ENCODE measurements at places on chromosomes 16 and 17.

- no peak for DNase-seq
These were observed 16.6 kb upstream of the C16orf74 start for GRCh38 chr16:85767531-85767930.

DNA sequence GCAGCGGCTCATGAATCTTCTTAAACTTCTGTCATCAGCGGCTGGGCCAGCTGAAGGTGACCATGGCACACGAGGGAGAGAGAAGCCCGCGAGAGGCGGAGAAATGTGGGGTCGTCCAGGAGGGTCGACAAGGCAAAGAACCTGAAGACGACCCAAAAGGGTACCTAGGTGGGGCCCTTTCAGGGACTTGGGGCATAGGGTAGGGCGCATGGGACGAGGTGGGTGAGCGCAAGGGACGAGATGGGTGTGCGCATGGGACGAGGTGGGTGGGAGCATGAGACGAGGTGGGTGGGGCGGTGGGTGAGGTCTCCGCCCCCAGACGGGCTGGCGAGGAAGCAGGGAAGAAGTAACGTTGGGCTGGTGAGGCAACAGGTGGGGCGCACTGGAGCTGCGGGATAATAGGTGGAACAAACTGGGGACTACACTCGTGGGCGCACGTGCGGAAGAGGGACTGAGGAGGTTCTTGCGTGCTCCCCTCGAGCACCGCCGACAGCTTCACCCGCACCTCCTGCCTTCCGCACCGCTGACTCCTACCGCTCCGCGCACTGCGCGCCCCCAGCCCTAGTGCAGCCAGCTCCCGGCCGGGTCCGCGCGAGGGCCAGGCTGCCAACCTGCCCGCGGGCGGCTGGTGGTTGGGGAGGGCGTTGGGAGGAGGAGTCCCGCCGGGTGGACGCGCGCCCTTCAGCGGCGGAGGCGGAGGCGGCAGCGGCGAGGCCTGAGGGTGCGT, 23.2 kb upstream of the CRYM start:
- no peak for DNase-seq

- DNase-seq, result no peak
These were observed 5.6 kb downstream of the REXO5 start for GRCh38 chr16:20811889-20812439.

- DNase-seq, result no peak
These were observed 23.9 kb upstream of the CLEC3A start for GRCh38 chr16:77998350-77999023.

- DNase-seq, result no peak
These were observed 19.7 kb downstream of the DEXI start for GRCh38 chr16:10922328-10923145.

DNA sequence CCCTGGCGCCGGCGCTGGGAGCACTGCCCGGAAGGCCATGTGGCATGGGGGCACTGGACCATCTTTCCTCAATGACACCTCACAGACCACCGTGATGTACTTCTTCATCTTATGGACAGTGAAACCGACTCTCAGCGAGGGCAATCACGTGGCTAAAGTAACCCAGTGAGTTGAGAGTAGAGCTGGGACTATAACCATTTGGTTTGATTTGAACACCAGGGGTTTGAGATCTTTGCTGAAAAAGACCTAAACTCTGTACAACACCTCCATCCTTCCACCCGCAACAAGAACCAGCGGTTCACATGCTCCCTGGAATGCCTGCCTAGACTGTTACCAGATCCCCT, 3.3 kb downstream of the ITGA2B start:
- no peak for DNase-seq

DNA sequence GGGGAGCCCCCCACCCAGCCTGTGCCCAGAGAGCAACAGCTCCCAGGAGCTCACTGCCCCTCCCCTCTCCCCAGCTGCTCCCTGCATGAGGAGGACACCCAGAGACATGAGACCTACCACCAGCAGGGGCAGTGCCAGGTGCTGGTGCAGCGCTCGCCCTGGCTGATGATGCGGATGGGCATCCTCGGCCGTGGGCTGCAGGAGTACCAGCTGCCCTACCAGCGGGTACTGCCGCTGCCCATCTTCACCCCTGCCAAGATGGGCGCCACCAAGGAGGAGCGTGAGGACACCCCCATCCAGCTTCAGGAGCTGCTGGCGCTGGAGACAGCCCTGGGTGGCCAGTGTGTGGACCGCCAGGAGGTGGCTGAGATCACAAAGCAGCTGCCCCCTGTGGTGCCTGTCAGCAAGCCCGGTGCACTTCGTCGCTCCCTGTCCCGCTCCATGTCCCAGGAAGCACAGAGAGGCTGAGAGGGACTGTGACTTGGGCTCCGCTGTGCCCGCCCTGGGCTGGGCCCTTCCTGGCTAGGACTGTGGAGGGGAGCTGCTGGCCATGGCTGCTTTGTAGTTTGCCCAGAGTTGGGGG, 584 bp downstream of the TCAP start:
- DNase-seq, result peak; percentile 46

DNA sequence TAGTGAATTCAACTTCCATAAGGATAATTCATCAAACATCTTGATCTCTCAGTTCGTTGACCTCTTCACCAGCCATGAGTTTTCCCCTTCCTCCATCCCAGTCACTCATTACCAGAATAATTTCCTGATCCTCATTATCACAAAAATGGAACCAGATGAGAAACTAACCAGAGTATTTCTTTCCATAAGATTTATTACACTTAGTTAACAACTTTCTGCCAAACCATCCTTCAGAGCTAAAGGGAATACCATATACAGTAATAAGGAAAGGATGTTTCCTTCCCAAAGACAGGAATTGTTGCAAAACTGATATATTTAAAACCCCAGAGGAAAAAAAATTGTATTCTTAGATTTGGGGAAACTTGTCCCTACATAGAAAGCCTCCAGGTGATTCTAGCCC, 8.6 kb downstream of the KRTAP29-1 start:
- peak; percentile 0 for DNase-seq

All from natural killer cell (primary cell).